ENCODE measurements at places on chromosomes 11 and 22.

DNA sequence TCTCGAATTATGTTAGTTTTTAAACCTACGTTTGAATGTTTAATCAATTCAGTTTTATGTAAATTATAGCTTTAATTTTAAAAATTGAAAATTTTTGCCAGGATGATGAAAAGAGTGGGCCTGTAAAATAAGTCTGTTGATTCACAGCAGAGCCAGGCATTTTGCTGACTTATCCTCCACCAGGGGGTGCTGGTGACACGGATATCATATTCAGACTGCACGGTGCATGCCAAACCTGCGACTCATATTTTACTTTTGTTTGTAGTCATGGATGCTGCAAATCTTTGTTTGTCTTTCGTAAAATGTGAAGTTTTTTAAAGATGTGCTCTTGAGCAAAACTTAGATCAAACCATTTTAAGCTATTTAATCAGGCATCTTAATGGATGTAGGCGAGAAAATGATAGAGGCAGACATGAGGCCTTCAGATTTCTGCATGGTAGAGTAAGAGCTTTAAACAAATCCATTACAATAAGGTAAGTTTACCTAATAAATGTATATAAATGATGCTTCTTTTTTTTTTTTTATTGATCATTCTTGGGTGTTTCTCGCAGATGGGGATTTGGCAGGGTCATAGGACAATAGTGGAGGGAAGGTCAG lies 3.6 kb upstream of the OR8B3 start:
- peak; percentile 81 for DNase-seq

- DNase-seq, result peak; percentile 25
Observed at GRCh38 chr11:29159552-29160465, 857.0 kb downstream of the KCNA4 start.

- no peak for DNase-seq
Observed at GRCh38 chr11:104649002-104649401, 249.3 kb downstream of the CASP12 start.

- no peak for DNase-seq
Observed at GRCh38 chr11:125579811-125580210, 10.5 kb downstream of the EI24 start.

GRCh38 chr11:91396236-91397133 lies 828.1 kb upstream of the FAT3 start:
- no peak for DNase-seq

DNA sequence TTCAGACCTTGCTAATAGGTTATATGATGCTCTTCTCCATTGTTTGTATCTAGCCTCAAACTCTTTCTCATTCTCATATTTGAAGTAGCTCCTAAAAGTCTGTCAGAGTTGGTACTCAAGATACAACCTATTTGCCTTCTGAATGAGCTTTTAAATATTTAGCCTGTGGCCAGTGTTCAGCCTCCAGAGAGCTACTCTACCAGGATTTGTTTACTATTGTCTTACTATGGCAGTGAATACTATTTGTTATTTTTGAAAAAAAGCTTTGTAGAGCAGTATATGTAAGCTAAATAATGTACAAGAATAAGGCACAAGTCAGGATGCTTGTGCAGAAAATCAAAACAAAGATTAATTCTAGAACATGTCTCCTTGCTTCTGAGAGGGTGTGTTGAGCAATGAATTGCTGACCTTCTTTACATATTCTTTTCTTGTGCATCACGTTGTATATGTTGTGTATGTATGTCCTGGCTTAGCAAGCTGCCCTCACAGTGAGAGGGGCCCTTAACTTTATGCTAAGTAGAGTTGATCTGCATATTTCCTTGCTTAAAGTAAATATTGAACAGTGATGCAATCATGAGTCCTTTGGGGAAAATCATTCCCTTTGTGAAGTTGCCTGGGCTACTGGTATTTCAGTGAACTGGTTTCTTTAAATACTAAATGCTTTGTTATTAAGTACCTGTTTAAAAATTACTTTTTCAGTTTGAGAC lies 438.0 kb downstream of the LUZP2 start:
- no peak for DNase-seq

GRCh38 chr11:617199-617911 lies 1.6 kb upstream of the IRF7 start:
- DNase-seq, result no peak

Measured in suppressor macrophage treated with lipopolysaccharide for 1 hour (primary cell).